ENCODE measurements at places on chromosomes 1 and 21.

DNA sequence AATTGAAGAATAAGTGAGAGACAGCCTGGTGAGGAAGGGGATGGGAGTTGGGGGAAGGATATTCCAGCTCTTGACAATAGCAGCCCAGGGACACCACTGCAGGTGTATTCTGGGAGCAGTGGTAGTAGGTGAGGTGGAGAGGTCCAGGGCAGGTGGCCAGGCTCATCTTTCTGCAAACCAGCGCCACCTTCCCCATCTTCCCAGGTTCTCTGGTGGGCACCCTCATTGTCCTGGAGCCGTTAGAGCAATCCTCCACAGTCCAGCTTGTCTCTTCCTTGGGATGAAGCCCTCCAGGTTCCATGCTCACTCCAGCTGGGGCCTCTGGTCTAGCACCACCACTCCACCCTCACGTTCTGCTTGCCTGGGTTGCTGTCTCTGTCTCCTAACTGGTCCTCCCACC is 97.0 kb downstream of the IER5 start:
- DNase-seq, result no peak

GRCh38 chr1:16348414-16349182 is 3.7 kb downstream of the FBXO42 start:
- DNase-seq, result no peak

- DNase-seq, result no peak
Observed at GRCh38 chr1:34371829-34372532, 195.3 kb downstream of the C1orf94 start.

- no peak for DNase-seq
Observed at GRCh38 chr1:186175588-186175987, 199.5 kb downstream of the TPR start.

DNA sequence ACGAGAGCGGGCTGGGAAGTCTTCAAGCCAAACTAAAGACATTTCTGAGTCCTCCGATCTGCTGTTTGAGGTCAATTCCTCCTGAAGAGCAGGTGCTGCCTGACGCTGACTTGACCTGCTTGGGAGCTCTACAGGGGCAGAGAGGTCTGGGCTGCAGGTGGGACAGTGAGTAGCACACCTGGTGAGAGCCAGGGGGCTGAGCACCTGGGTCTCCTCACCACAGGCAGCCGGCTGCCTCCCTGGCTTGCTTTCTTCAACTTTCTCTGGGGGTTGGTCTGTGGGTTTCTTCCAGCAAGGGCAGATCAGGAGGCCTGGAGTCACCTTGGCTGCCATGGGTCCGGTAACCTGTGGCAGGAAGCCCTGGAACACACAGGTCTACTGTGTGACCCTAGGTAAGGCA is 107.4 kb upstream of the EDN2 start:
- DNase-seq, result no peak

GRCh38 chr1:155324717-155325602 is 4.3 kb downstream of the RUSC1 start:
- peak; percentile 51 for DNase-seq

DNA sequence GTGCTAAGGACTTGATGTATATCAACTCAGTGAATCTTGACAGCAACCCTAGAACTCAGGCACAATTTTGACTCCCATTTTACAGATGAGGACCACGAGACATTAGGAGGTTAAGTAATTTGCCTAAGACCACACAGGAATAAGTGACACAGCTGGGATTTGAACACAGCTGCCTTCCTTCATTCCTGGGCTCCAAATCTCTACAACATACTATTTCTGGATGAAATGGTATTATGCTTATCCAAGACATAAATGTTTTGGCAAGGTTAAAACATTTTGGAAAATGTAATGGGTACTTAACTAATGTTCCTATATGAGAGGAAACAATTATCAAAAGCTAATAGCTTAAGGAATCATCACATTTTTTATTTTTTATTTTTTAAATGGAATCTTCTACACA is 4.8 kb downstream of the CLDN8 start:
- no peak for DNase-seq

GRCh38 chr1:78722947-78723346 is 73.3 kb downstream of the IFI44 start:
- DNase-seq, result no peak

DNA sequence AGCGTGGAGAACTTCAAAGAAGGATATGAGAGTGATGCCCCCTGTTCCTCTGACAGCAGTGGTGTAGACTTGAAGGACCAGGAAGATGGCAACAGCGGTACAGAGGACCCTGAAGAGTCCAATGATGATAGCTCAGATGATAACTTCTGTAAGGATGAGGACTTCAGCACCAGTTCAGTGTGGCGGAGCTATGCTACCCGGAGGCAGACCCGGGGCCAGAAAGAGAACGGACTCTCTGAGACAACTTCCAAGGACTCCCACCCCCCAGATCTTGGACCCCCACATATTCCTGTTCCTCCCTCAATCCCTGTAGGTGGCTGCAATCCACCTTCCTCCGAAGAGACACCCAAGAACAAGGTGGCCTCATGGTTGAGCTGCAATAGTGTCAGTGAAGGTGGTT is 14.0 kb downstream of the CERS2 start:
- no peak for DNase-seq

DNA sequence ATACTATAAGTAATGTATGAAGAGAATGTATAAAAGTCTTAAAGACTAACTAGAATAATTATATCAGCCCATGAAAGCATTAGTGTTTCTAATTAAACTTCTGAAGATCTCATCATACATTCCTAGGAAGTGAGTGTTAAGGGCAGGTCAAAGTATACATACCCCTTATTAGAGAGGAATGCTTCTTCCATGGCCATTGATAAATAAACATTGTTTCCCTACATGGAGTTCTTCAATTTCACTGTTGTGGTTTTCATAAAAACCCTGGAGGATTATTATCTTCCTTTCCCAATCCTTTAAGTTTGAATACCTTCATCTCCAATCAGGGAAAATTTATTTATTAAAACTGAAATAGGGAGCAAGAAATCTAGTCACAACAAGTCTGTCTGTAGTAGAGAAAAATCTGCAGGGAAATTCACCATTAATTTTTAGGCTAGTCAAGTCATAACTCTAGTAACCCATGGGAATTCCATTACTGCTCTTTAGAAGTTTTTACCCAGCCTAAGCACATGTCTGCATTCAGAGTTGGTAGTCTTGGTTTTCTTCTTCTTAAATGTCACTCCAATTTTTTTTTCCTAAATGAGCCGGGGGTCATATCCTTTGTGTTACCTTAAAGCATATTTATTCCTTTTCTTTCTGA is 147.0 kb downstream of the TNFSF18 start:
- no peak for DNase-seq

DNA sequence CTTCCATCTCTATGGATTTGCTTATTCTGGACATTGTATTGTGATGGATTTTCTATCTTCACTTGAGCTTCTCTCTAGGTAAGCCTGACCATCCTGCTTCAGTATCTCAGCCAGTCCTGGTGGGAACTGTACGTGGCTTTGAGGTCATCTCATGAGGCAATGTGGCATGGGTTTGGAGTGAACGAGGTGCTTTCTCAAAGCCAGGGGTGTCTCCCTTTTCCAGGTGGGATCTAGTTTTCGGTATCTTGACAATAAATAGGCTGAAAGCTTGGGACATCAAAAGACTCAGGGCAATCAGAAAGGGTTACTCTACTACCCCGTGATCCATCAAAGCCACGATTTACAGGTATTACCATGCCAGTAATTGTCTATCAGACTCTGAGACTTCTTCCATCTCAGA is 40.8 kb downstream of the AZIN2 start:
- DNase-seq, result no peak

GRCh38 chr1:47732489-47732888 is 264.7 kb downstream of the TRABD2B start:
- no peak for DNase-seq

DNA sequence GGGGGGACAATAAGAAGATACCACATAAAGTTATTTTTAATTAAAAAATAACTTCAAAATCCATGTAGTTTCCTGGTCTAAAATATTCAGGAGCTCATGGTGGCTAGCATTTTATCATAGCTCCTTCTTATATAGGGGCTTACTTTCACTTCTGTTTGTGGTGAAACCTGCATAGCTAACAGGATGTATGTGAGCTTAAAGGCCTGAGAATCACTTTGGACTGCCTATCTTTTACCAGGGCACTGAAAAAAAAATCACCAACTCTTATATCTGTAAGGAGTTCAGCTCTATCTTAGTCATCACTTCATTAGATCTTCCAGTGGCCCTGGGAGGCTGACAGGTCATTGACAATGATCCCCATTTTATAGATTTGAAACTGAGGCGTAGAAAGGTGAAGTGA is 21.3 kb downstream of the UROD start:
- DNase-seq, result no peak

- no peak for DNase-seq
Observed at GRCh38 chr1:58592522-58593134, 15.6 kb upstream of the TACSTD2 start.

DNA sequence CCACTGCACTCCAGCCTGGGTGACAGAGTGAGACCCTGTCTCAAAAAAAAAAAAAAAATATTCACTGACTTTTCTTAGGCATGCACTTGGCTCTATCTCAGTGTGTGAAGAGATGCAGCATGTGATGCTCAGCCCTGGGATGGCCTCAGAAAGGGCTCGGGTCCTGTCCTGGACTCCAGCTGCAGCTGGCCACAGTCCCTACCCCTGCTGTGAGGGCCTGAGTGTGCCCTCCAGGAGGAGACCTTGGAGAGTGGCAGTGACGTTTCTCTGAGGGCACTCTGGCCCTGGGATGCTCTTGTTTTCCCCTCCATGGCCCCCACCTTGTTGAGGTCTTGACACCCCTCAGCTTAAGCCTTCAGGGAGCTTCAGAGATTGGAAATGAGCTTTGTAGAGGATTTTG is 81.9 kb upstream of the POU3F1 start:
- DNase-seq, result no peak

GRCh38 chr21:39630191-39630591 is 17.5 kb downstream of the B3GALT5 start:
- DNase-seq, result no peak

DNA sequence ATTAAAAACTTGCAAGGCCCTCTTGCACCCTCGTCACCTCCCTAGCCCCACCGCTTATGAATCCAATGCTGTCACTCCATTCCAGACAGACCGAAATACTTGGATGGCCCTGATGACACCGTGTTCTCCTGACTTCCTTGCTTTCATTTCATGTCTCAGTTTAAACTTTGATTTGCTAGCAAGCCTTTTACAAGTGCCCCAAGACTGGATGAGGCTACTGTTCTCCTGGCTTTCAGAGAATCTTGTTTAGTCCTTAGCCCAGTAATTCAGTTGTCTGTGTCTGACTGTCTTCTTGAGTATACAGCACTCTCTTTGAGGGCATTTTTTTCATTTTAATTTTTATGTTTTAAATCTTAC is 824 bp upstream of the IFI44L start:
- DNase-seq, result no peak

GRCh38 chr1:80640978-80641377 is 1159.8 kb upstream of the ADGRL2 start:
- DNase-seq, result no peak

DNA sequence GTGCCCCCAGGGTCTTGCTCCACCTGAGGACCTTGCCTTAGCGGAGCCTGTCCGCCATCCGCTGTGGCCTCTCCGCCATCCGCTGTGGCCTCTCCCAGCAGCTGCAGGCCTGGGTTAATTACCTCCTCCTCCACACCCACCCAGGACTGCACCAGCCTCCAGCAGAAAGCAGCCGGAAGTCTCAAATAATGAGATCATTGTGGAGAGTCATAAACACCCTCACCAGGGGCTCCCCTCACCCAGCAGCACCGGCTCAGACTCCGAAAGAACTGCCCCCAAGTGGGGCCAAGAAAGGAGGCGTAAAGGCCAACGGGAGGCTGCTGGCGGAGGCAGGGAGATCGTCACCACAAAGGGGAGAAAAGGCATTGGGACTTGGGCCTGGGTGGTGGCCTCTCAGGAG is 10.7 kb upstream of the GPR153 start:
- DNase-seq, result no peak

GRCh38 chr1:21251773-21252471 is 38.3 kb downstream of the ECE1 start:
- no peak for DNase-seq

- no peak for DNase-seq
Observed at GRCh38 chr1:208219659-208220282, 24.4 kb downstream of the PLXNA2 start.

DNA sequence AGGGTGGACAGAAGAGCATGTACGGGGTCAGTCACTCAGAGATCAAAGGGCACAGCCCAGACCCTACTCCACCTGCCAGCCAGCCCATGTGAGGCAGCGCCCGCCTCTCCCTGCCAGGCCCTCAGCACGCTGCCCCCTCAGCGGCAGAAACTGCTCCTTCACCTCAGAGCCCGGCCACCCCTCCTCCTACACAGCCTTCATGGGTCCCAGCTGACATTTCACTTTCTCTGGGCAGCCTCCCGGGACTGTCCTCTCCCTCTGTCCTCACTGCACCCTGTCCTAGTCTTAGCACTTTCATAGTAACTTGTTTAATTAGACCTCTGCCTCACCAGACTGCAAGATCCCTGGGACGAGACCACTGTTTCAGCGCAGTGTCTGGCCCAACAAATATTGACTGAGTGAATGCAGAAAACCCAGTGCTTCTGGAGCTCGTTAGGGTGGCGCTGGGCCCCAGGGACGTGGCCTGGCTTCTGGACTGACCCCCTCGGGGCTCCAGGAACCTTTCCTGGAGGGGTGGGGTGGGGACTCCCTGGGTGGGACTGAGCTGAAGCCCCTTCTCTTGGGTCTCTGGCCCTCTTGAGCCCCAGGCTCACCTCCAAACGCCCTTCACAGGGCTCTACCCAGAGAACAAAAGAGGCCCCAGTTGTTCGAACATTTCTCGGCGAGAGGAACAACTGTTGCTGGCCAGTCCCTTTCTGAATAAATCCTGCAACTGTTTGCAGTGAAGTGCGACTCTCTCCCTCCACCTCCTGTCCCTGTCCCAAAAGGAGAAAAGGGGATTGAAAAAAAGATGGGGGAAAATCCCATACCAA is 114.9 kb downstream of the CASZ1 start:
- DNase-seq, result no peak

DNA sequence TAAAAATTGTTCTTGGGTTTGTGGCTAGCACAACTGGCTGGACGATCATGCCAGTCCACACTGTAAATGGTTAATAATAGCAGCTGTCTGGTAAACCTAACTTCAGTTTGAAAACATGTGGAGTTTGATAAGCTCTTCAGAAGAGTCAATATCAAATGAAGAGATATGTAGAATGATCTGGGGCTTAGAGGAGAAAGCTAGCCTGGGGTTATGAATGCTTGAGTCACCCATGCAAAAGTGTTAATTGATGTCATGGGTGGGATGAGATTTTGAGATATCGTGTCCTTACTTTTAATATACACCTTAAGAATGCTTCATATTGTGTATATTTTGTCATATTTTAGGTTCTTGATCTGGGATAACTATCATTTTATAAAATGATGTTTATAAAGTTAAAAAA is 554.7 kb upstream of the ZRANB2 start:
- no peak for DNase-seq

- DNase-seq, result no peak
Observed at GRCh38 chr1:204359474-204360255, at the start of gene PLEKHA6. Gene PLEKHA6, minus strand, starts transcription at chr1:204359929. Its CDS starts 86,202 bp downstream, at chr1:204273727.

Measured in bone marrow (tissue), 2 donors.